ENCODE measurements at places on chromosomes 3 and 15.

GRCh38 chr3:1190569-1190968 is 97.7 kb downstream of the CNTN6 start:
- no peak for DNase-seq

GRCh38 chr15:101391981-101392640 is 97.1 kb upstream of the SNRPA1 start:
- no peak for DNase-seq

GRCh38 chr3:112013784-112014143 is 15.0 kb downstream of the TAGLN3 start:
- no peak for DNase-seq

GRCh38 chr3:157906627-157907026 is 199.6 kb downstream of the SHOX2 start:
- DNase-seq: no peak

- no peak for DNase-seq
These were observed 27.1 kb downstream of the PLA2G4F start for GRCh38 chr15:42129364-42129763.

GRCh38 chr15:31452595-31453557 is 126.2 kb downstream of the KLF13 start:
- no peak for DNase-seq

GRCh38 chr15:45401665-45402161 is 23.4 kb upstream of the GATM start:
- DNase-seq: no peak

- DNase-seq: no peak
These were observed 7.2 kb downstream of the ISG20 start for GRCh38 chr15:88646088-88646405.

- no peak for DNase-seq
These were observed 19.2 kb downstream of the FYCO1 start for GRCh38 chr3:45976191-45977091.

DNA sequence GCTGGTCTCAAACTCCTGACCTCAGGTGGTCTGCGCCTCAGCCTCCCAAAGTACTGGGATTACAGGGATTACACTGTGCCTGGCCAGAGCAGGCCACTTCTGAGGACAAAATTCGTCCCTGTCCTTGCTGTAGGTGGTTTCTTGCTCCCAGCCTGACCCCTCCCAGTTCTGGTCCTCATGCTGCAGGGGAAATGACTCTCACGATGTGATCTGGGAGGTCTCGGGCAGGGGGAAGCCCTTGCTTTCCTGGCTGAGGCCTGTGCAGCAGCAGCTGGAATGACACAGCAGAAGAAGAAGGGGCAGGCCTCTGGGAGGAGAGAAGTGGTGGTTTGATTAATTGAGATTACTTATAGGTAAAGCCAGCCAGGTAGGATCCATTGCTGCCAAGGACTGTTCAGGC is 39.3 kb downstream of the MEGF11 start:
- no peak for DNase-seq

- no peak for DNase-seq
These were observed 181.2 kb upstream of the IL12A start for GRCh38 chr3:159807137-159808040.

DNA sequence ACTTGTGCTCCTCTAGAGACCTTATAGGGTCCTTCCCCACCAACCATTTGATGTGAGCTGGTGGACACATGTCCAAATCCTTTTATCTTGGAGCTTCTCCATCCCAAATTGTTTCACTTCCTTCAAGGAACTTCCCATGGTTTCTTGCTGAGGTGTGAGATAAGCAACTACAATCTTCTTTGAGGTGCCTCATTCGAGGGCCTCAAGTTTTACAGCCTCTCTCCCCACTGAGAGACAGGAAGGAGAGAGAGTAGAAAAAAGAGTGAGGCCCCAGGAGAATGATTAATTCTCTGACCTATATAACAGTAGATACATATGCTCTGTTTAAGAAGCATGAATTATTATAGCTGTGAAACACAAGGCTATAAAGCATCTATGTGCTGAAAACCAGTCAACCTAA is 70.5 kb downstream of the SUMF1 start:
- no peak for DNase-seq

GRCh38 chr3:159674583-159674982 is 314.1 kb upstream of the IL12A start:
- DNase-seq: no peak

- no peak for DNase-seq
These were observed 176.9 kb downstream of the BBX start for GRCh38 chr3:107699682-107700081.

GRCh38 chr3:73622091-73622805 is 2.5 kb downstream of the PDZRN3 start:
- DNase-seq: no peak

- no peak for DNase-seq
These were observed 14.9 kb upstream of the TPM1 start for GRCh38 chr15:63027646-63028045.

DNA sequence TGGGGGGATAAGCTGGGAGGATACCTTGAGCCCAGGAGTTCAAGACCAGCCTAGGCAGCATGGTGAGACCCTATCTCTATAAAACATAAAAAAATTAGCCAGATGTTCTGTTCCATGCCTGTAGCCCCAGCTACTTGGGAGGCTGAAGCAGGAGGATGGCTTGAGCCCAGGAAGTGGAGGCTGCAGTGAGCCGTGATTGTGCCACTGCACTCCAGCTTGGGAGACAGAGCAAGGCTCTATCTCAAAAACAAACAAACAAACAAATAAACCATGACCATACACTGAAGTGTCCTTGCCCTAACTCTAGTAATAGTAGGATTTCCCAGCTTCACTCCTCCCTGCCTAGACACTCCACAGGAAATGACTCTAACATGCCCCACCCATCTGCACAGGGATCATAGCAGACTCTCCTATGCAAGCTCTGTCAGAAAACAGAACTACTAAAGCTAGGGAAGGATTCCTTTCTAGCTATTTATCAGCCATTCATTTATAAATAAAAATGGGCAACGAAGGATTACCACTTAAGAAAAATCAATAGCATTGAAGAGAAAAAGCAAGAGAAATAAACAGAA is 4.6 kb downstream of the ERICH6 start:
- no peak for DNase-seq

GRCh38 chr3:136909187-136909586 is 47.2 kb downstream of the NCK1 start:
- no peak for DNase-seq

DNA sequence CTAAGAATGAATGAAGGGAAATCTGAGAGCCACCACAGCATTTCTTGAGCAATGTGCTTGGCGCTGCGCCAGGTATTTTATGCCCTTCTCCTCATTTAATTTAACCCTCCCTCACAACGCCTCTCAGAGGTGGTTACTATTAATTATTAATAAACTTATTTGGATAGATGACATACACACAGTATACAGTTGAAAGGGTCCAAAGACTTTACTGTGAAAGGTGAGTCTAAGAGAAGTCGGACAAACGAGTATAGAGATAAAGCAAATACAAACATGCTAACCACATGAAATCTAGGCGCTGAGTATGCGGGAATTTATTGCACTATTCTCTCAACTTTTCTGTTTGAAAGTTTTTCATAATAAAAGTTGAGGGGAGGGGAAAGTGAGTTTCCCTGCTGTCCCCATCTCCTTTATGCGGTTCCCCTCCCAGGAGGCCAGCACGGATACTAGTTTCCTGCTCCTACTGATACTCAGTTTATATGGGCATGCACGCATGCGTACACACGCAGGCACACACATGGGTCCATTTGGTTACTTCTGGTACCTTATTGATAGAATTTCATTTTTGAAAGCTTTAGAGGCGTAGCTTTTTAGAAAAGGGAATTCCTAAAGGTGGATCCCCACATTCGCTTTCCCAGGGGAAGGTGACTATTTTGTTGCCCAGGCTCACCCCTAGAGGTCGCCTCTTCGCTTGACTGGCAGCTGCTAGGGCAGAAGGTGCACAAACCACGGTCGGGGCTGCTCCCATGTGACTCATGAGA is 28.5 kb upstream of the KCTD6 start:
- peak; percentile 56 for DNase-seq
